NCI-H510A (cell line): ENCODE measurements at places on chromosomes 2 and 18.

GRCh38 chr2:67229706-67230105 is 167.4 kb upstream of the ETAA1 start:
- no peak for DNase-seq

DNA sequence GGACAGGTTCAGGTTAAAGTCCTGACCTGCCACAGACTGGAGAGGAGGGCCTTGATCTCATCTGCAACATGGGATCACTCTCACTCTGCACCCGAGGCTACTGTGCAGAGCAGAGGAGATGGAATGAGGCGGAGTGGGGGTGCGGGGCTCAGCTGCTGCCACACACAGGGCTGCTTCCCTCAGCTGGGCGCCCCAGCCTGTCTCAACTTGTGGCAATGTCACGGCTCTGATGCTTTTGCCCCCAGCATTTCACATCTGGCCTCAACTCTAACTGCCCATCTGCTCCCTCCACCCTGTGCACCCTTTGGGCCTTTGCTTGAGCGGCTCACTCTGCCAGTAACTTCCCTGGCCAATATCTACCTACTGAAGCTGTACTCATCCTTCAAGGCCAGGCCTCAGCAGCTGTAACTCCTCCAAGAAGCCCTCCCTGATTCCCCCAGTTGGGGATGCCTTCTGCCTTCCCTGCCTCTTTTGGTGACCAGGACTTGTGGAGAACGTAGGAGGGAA is 70.3 kb downstream of the POLR1A start:
- DNase-seq = no peak

- no peak for DNase-seq
Observed at GRCh38 chr2:171923206-171923605, 945 bp downstream of the HAT1 start.

GRCh38 chr2:114119862-114120261 is 230.0 kb downstream of the ACTR3 start:
- DNase-seq = no peak

DNA sequence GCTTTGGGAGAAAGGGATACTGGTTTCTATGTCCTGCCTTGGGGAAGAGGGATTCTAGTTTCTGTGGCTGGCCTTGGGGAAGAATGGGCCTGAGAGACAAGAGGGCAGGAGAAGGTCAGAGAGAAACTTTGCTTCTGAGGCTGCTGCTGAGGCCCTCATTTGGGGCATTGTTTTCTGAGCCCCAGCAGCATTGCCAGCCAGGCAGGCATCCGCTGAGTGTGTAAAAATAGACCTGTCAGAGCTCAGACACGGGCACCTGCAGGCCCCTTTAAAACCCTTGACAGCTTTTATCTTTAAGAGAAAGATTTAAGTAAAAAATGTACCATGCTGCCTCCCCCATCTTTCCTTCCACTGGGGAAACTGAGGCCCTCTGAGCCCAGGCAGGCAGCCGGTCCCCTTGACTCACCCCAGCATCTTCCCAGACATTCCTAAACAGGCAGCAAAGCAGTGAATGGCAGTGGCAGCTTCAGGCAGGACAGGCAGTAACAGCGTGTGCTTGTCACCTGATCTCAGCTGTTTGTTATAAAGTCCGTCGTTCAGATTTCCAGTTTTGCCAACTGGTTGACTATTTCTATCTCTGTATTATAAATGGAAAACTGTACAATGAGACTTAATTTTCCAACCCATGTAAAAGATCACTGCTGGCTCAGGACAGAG is 27.6 kb downstream of the MLPH start:
- no peak for DNase-seq
